ENCODE measurements at places on chromosomes 2 and 18.

DNA sequence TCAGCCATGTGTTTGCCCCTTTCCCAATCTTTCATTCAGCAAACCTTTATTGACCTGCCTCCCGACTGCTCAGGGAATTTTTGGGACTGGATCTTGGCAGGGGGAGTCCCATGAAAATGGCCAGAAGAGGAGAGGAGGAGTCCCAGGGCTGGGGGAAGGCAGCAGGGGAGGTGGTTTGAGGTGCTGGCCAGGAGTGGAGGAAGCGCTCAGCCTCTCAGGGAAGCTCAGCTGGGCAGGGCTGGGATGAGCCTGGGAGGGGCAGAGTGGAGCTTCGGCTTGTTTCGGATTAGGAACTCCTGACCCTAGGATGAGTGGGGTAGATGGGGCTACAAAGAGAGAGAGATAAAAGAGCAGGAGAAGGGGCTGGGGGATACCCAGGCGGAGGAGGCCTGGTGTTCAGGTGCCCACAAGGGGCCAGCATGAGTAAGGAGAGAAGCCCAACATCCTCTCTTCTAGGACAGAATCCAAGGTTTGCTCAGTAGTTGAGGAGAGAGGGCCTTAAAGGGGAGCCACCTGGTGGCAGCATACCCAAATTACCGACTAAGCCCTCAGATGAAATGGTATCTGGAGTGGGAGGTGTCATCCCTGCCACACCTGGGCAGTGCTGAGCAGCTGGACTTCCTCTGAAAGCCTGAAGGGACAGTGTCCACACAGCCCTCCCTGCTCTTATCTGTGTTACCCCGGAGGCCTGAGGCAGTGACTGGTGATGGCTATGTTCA is 91.1 kb downstream of the INHBB start:
- no peak for DNase-seq

DNA sequence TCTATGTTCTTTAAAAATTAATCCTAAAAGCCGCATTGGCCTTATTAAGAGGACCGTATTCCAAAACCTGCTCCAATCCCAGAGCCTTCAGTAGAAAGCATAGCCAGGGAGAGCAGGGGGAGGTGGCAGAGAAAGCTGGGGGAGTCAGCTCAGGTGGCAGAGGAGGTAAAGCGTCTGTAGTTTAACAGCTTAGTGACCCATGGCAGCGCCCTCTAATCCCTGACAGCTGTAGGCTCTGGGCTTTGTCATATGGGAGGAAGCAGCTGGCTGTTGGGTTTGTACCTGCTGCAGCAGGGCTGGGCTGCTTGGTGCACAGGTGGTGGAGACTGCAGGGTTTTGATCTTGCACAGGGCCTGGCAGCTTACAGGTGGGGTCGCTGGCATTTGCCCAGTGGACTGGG is 50.6 kb downstream of the THNSL2 start:
- no peak for DNase-seq

DNA sequence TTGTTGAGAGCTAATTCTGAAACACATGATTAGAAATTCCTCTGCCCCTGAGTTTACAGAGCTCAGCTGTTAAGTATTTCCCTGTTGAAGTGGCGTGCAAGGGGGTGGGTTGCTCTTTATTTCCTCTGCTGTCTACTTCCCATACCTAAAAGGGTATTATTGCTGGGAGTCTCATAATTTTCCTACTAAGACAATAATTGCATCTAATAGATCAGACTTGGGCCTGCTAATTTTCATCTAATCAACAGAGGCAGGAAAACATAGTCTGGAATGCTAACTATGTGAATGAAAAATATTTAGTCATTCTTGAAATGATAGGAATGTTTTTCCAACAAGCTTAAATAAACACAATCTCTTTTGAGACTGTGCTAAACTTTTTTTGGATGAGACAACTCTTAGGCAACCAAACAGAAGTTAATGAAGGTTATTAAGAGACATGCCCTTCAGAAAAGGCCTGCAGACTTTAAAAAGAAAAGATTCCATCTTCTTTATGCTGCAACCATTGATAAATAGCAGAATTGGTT is 111.4 kb downstream of the FEZ2 start:
- peak; percentile 70 for DNase-seq

GRCh38 chr2:232058063-232058877 is 96.8 kb downstream of the DIS3L2 start:
- no peak for DNase-seq

- no peak for DNase-seq
These were observed 8.3 kb downstream of the ATG16L1 start for GRCh38 chr2:233259730-233260129.

GRCh38 chr2:179613701-179614100 is 247.7 kb downstream of the ZNF385B start:
- no peak for DNase-seq

DNA sequence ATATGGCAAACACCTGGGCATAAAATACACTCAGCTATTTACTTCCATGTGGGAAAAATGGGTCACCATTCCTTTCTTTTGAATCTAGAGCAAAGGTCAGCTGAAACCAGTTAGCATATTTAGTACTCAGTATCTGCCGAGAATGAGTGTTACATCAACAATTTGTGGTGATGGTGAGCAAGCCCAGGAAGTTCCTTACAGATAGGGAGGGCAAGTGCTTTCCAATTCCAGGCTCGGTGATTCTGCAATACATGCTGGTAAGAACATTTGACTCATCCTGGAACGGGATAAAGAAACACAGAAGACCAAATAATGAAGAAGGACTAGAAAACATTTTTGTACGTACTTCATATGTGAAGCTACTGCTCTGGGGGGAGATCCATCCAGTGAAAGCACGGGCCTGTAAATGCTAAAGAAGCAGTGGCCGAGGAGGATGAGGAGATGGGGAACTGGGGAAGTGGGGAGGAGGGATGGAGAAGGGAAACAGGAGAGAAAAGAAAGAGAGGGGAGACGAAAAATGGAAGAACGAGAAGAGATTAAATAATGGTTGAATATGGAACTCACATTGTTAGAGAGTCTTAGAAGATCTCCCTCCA is 251.9 kb downstream of the TTC32 start:
- peak; percentile 96 for DNase-seq

- DNase-seq: no peak
These were observed 8.6 kb upstream of the PLEKHM3 start for GRCh38 chr2:208033701-208034502.

- DNase-seq: no peak
These were observed 451.1 kb upstream of the NETO1 start for GRCh38 chr18:73318739-73319479.

DNA sequence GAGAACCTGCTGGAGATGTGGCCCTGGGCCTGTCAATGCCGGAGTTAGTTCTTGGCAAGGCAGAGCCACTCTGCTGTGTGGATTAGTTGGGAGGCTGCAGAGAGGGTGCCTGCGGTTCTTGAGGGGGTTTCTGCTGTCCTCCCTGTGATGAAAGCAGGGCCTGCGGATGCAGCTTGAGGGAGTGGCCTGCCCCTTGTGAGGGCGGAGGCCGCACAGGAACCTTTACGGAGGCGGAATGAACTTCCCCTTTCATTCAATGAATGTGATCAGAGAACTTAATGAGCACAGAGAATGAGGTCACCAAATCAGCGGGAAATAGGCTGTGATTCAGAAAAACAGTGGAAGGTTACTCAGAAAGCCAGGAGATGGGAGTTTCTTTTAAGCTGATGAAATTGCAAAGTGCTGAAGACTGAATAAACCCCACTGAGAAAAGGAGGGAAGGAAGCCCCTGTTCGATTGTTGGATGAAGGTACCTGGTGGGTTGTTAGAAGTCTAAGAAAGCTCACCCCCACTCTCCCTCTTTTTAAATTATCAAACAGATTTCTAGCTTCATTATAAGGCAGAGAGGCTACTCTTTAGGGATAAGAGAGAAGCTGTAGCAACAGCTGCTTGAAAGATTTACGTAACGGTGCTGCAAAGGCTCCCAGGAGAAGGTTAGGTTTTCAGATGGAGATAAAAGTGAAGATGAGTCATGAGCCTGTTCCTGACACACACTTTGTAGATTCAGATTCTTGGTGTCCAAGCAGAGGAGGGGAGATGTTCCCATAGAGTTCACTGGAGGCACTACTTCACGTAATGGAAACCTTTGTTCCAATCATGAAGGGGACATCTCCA is 47.4 kb downstream of the VWA3B start:
- DNase-seq: peak; percentile 37

DNA sequence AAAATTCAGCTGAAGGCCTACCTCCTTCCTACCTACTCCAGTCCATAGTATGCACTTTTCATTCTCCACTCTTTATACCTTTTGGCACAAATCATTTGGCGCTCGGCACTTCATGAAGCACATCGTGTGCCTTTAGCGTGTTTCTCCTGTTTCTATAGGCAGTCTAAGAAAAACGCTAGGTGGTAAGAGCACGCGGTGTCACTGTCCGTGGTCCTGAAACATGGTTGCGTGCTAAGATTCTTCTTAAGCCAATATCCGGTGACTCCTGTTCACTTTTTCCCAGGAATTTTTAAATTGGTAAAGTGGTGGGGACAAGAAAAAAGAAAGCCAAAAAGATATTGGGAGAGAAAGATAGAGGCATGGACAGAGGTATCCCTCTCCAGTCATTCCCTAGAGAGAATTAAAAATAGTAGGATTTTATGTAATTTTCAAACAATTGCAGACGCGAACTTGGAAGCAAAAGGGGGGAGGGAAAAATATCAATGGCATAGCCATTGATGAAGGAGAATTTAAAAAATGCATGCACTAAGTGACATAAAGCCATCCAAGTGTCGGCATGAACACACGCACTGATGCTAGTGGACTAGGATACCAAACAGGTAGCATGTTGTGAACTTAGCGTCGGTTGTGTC is 1.4 kb upstream of the CTNNA2 start:
- no peak for DNase-seq

- no peak for DNase-seq
These were observed 11.2 kb downstream of the GAREM2 start for GRCh38 chr2:26184121-26184520.

- no peak for DNase-seq
These were observed 9.4 kb upstream of the CRYBA2 start for GRCh38 chr2:219002395-219003266.

DNA sequence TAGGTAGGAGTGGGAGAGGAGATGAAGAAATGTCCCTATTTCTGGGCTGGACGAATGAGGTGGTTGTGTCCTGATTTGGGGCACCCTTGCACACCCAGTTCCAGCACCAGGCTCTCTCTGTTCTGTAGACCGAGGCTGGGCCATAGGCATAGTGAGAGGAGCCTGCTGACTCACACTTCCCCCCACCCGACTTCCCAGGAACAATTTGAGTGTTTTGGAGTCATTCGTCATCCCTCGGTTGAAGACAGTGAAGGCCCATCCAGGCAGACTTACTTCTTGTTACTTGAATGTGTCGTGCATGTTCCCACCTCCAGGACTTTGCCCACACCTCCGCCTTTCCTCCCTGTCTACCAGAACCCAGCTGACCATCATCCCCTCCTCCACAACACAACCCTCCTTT is 179.1 kb downstream of the HAUS1 start:
- no peak for DNase-seq

DNA sequence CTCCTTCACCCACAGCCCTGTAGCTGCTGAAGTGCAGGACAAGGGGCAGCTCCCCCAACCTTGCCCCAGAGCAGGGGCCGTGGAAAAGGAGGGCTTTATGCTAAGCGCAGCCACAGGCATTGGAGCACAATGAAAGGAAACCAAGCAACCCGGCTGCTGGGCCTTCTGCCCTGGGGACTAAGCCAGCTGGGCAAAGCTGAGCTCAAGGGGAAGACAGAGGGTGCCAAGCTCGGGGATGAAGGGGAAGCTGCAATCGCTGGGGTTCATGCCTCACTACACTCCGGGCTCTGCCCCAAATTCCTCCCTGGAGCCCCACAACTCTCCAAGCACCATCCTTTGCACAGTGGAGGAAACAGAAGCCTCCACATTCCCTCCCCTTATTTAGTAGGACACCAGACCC is 12.4 kb downstream of the SFXN5 start:
- no peak for DNase-seq

GRCh38 chr18:75130591-75131328 is 78.2 kb downstream of the PTGR3 start:
- no peak for DNase-seq

DNA sequence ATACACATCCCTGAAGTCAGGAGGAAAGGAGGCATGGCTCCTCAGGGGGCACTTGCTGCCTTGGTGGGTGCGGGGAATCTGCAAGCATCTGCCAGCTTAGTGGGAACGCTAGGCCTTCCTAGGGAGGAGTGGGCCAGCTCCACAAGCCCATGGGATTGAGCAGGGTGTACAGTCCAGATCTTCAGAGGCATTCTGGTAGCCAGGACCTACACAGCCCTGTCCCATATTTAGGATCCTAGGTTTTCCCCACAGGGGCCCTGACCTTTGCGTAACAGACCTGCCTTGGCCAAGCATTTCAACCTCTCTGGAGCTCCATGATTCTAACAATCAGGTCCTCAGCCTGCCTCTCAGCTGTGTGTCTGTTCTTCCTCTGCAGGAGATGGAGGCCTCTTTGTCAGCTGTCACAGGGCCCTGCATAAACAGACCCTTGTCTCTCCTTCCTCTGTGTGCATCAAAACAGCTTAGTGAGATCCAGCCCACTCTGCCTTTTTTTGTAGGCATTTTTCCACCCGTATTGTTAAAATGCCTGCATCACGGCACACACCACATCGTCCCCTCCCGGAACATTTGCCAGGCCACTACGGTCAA is 140.2 kb upstream of the NDUFV2 start:
- no peak for DNase-seq

GRCh38 chr2:133407341-133407740 is 160.9 kb downstream of the NCKAP5 start:
- no peak for DNase-seq

- no peak for DNase-seq
These were observed 19.5 kb upstream of the WIPF1 start for GRCh38 chr2:174617120-174617519.

DNA sequence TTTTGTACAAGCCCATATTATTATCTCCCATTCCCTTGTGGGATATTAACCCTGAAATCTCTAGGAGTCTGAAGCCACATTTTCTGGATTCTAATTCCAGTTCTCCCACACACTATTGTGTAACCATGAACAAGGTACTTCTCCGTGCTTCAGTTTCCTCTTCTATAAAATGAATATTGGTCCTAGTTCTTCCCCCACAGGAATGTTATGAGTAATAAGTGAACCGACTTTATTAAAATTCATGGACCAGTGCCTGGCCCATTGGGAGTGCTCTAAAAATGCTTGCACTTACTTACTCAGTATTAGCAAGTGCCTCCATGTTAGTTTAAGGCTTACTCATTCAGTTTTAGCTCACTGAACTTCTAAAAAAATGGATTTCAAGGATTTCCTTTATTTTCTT is 1.4 kb upstream of the ACMSD start:
- peak; percentile 86 for DNase-seq

DNA sequence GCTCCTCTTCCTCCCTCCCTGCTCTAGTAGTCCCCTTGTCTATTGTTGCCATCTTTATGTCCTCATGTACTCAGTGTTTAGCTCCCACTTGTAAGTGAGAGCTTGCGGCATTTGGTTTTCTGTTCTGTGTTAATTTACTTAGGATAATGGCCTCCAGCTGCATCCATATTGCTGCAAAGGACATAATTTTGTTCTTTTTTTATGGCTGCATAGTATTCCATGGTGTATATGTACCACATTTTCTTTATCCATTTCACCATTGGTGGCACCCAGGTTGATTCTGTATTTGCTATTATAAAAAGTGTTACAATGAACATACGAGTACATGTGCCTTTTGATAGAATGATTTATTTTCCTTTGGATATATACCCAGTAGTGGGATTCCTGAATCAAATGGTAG is 12.5 kb downstream of the PIKFYVE start:
- DNase-seq: no peak

All from HS-5 (cell line).